Activated B cell treated with CpG ODN at 0.5 μM for 24 hours (primary cell): ENCODE measurements at places on chromosomes 16 and 17.

DNA sequence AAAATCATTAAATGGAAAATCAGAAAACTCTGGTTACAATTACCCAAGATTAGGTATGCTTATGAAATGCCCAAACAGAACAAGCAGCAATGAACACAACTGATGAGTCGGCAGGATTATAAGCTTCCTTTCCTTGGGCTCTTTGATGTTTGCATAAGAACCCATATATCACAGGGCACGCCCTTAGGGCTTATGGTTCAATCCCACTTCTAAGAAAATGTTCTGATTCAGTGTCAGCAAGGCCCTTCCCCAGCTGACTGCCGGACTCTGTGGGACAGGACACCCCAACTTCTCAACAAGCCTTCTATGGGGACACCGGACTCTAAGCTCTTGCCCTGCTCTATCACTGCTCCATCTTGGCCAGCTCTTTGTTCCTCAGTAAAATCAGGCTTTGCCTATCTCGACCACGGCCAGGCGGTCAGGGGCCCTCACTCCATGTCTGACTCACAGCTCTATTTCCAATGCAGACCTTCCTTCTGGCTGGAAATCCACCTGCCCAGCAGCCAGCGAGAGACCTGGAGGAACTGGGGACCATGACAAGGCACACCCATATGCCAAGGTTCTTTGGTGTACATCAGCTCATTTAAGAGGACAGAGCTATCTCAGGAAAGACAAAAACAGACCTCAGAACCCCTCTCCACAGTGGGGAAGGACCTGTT, 26.8 kb downstream of the LITAFD start:
- DNase-seq, result no peak

GRCh38 chr16:68273459-68273858, 9.1 kb downstream of the SLC7A6 start:
- DNase-seq, result no peak

- no peak for DNase-seq
These were observed 314.6 kb upstream of the MAF start for GRCh38 chr16:79914961-79915720.

- DNase-seq, result no peak
These were observed 76.4 kb upstream of the RCVRN start for GRCh38 chr17:9981344-9981915.

- peak; percentile 55 for DNase-seq
These were observed at the start of gene SLFN11 for GRCh38 chr17:35373534-35373983. Gene SLFN11, minus strand, starts transcription at chr17:35373621. Its CDS starts 9,814 bp downstream, at chr17:35363807.

GRCh38 chr17:79054200-79054960, 20.2 kb upstream of the ENGASE start:
- no peak for DNase-seq

DNA sequence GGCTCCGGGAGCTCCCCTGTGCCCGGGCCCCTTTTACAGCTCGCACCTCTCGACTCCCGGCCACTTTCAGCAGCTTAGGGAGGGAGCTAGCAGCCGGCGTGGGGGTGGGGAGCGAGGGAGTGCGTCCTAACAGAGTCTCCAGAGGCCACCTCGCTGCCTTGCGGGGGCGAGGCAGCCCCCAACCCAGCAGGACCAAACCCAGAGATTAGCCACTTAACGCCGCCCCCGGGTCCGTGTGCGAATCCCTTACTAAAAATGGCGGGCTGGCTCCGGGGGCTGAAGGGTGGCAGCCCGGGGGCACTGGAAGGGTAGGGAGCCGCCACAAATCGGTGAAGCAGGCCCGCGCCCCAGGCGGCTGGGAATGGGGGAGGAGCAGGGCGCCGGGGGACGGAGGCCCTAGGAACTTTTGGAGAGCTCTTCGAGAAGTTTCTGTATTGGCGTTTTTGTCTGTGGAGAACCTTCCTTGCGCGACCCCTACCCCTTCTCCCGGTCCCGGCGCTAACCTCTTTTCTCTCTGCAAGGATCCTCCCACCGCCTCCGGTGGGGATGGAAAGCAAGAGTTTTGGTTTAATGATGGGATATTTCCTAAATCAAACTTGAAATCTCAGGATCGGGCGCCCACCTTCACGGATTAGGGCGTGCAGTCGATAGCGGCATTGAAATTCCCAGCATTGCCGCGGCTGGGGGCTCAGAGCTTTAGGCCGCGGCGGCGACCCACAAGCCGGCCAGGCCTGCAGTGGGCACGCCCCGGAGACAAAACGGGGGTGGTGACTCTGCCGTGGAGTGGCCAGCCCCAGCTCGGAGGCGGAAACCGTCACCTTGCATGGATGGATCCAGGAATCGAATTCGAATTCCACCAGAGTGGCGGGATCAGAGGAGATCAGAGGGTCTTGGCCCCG, 793 bp upstream of the IRX3 start:
- DNase-seq, result no peak

DNA sequence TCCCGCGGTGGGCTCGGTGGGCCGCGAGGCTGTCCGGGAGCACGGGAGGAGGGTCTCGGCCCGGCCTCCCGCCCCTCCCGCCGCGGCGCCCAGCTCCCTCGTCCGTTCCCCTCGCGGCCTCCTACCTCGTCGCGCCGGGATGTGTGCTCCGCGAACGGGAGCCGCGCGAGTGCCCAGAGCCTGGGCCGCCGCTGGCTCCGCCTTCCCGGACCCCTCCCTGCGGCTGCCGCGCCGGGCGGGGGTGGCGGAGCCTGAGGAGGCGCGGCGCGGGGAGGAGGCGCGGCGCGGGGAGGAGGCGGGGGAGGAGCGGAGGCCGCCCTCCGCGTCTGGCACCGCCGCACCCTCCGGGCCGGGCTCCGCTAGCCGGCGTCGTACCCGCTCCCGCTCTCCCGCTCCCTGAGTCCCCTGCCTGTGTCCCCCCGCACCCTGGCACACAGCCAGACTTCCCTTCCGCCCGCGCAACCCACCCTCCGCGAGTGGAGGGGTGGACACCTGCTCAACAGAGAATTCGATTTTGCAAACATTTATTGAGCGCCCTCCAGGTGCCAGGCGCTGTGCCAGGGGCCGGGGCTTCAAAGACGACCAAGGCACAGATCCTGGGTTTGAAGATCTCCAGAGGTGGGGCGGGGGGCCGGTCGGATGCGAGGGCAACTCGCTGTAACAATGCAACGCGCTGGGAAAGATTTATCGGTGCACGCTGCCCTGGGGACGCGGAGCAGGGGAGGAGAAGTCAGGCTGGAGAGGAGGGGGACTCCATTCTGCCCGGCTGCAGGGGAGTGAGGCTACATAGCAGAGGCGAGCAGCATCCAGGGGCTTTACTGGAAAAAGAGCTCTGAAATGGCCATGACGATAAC, at the start of gene MPP3:
Gene MPP3 (minus strand): TSS at position 171 of the 854 bp plus-strand sequence. CDS start 1,240 bp downstream, outside the sequence.
- DNase-seq, result peak; percentile 31

DNA sequence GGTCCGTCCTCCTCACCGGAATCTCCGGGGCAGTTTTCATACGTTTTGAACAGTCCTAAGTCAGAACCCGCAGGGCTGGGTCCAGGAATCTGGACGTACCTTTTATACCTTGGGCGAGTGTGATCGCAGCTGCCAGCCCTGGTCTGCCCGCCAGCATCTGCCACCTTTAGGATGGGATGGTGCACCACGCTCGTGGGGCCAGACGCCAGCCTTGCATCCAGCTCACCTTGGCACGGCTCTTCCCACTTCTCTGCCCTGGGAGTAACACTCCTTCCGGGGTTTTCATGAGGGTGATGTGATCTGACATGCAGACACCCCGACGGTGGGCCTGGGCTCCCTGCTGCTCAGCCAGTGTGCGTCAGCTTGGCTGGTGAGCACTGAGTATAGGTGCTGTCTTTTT, 66.6 kb upstream of the ZNF469 start:
- DNase-seq, result no peak

GRCh38 chr17:81152288-81152828, 12.9 kb upstream of the PVALEF start:
- no peak for DNase-seq

DNA sequence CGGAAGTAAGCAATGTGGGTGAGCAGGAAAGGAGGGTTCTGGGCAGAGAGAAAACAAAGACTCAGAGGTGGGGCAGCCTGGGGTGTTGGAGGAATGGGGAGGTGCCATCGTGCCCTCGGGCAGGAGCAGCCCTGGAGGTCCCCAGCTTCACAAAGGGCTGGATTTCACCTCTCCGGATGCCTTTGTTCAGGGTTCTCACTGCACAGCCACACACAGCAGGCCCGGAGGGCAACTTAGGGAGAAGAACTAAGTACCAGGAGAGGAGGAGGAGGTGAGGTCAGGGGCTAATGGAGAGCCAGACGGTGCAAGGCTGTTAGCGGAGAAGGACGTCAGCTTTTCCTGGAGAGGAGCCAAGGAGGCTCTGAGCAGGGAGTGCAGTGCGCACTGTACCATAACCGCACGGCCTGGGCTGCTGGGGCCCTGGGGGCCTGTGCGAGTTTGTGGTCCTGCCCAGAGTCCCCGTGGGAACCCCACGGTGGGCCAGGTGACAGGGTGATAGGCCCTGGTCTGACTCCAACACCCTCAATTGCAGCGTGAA, 9.3 kb downstream of the ARRB2 start:
- no peak for DNase-seq

DNA sequence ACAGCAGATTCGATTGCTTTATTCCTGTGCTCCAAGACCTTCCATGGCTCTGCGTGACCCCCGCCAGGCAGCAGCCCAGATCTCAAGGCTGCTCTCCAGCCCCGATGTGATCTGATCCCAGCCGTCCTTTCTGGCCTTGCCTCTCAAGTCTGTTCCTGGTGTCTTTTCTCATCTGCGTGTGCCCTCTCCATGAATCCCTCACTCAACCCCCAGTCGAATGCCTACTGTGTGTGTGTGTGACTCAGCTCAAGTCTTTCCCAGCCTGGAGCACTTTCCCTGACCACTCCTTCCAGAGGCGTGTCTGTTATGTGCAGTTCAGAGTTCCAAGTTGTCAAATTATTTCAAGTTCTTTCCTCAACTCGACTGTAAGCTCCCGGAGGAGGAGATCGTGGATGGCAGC, 64.0 kb downstream of the MRM1 start:
- DNase-seq, result no peak

DNA sequence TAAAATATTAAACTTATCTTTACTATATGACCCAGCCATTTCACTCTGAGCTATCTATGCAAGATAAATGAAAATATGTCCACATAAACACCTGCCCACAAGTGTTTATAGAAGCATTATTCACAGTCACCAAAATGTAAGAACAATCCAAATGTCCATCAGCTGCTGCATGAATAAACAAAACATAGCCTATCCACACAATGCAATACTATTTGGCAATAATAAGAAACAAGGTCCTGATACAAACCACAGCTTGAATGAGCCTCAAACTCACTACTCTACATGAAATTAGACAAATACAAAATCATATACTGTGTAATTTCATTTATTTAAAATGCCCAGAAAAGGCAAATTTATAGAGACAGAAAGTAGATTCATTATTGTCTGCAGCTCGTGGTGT, 355.1 kb downstream of the CDH8 start:
- DNase-seq, result no peak

- DNase-seq, result no peak
These were observed 3.7 kb upstream of the SCIMP start for GRCh38 chr17:5238333-5238732.

DNA sequence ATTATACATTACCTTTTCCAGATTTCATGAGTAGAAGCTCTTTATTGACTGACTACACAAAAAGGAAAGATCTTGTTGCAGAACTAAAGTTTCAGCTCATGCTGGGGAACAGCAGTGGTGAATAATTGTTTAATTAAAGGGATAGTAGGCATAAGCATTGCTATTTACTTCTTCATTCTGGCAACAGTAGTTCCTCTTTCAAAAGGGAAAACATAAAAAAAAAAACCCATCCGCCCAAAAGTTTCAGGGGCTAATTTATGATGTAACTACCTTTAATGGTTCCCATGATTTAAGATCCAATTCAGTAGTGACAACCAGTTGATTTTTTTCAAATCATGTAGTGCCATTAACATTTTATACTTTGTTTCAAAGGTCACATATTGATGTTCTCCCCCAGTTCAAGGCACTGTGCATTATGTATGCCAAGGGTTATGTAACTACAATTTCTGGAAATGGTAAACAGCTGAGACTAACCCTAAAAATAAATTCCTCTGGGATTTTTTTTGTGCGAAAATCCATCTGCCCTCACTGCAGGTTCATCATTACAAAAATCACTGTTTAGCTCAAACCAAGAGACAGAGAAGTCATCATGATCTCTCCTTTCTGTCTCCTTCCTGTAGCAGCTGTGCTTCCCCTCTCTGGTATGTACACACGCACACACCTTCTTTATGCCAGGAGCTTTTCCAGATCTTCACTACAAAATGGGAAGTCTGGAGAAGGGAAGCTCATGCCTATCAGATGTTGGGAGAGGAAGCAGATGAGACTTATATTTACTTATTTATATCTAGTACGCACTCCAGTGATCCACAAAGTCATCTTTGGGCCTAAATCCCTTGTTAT, 2.2 kb upstream of the PHLPP2 start:
- no peak for DNase-seq

GRCh38 chr16:84136331-84137125, 8.4 kb downstream of the HSDL1 start:
- DNase-seq, result no peak

DNA sequence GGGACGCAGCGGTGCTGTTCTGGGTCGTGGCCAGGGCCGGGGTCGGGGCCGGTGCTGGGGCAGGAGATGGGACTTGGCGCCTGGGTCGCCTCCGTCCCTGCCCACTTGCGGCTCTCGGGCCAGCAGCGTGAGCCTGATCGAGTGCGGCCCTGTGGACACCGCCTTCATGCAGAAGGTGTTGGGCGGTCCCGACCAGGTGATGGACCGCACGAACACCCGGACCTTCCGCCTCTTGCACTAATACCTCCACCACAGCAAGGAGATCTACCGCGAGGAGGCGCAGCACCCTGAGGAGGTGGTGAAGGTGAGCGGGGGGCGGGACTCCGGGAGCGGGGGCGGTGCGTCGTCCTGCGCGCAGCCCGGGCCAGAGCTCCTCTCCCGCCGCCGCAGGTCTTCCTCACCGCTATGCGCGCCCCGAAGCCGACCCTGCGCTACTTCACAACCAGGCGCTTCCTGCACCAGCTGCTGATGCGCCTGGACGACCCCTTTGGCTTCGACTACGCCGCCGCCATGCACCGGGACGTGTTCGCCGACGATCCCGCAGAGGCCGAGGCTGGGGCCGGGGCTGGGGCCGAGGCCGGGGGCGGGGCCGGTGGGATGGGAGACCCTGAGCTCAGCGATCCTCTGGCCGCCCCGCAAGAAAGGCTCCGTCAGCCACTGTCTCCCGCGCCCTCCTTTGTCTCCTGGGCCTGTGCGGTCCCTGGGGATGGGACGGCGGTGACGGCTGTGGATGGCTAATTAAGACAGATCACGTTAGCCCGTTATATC, 4.5 kb upstream of the HSD17B1 start:
- peak; percentile 81 for DNase-seq

DNA sequence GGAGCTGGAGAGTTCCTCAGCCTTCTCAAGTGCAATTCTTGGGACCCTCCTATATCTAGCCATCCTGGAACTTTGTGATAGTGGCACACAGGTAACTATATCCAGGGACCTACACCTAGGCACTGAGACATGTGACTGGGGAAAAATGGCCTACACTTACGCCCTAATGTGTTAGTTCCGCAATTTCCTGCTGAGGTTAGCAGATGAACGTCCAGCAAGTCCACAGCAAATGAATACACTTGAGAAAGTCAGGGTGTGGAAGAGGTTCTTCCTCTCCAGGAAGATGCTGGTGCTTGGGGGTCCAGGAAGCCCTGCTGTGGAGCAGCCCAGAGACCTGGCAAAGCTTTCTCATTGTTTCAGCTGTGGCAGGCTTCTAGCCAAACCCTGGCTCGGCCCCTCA, 20.8 kb downstream of the PIK3R5 start:
- DNase-seq, result no peak
